ENCODE measurements at places on chromosomes 4 and X.

GRCh38 chrX:27966955-27967354, 14.3 kb downstream of the DCAF8L1 start:
- DNase-seq = no peak

DNA sequence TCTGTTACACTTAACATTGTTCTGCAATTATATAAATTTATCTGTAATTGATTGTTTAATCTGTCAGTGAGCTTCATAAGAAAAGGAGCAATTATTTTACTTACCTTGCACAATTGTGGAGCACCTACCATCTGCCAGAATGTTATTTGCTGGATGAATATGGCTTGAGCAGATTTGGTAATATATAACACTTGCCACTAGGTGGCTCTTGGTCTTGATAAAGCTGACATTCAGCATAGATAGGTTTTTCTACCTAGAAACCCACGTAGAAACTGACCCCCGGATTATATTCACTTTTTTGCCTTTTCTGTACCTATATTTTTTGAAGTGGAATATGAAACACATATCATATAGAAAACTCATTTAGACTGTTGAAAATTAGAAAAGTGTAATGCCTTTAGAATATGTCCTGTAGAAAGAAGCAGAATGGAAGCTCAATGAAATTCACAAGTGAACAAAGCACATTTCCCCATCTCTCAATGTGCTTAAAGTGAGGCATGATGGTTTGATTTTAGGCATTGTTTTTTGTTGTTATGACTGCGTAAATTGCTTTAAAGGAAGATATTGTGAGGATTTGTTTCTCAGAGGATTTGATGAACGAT, 9.5 kb downstream of the RBPJ start:
- DNase-seq = no peak

DNA sequence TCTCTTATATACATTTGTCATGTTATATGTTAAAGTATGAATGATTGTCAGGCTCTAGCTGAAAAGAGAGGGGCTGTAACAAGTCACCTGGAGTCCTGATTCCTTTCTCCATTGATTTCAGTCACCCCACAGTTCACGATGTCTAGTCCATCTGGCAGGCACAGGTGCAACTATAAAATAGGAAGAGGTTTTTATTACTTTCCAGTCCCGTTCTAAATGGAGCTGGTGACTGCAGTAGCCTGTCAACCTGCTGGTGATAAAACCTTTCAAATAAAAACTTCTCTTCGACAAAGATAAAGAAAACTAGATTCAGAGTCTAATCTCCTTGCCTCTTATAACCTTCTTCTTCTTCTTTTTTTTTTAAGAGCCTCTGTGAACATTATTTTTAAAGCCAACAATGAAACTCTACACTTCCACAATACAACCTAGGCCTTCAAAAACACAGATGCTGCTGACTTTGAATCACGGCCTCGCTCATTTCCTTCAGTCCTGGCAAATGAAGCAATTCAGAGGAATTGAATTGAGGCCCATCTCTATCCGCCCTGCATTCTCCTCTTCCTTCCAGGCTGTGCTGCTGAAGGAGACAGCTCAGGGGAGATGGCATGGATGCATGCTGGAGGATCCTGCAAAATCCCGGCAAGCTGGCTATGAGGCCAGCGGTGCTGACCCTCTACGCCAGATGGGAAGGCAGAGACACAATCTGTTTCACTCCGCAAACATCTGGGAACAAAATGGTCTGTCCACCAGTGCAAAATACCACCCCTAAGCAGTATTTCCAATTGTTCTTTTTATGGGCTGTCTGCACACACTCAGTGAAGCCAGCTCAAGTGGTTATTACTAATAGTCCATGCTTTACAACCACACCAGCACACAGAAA, 27.3 kb upstream of the CDKN2AIP start:
- DNase-seq = no peak

GRCh38 chr4:156495836-156496235, 475.8 kb downstream of the PDGFC start:
- no peak for DNase-seq

GRCh38 chrX:46400530-46401443, 144.4 kb downstream of the ZNF674 start:
- DNase-seq = no peak

GRCh38 chrX:48071064-48071985, at the start of gene ZNF630:
Gene ZNF630 (minus strand): TSS chrX:48071640. CDS start chrX:48066886, 4,754 bp downstream.
- no peak for DNase-seq

DNA sequence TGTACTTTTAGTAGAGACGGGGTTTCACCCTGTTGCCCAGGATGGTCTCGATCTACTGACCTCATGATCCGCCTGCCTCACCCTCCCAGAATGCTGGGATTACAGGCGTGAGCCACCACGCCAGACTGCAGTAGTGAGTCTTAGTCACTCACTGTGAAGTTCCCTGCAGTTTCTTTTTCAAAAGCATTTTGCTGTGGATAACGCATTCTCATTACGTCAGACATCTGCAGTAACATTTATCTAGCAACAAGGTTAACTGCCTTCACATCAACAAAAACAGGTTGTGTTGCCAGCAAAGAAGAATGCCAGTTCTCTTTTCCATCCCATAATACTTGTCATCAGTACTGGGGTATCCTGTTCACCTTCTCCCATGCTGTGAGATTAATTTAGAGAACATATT, 164.6 kb downstream of the DHRSX start:
- no peak for DNase-seq

- no peak for DNase-seq
These were observed 17.1 kb upstream of the PCDH10 start for GRCh38 chr4:133131829-133132460.

DNA sequence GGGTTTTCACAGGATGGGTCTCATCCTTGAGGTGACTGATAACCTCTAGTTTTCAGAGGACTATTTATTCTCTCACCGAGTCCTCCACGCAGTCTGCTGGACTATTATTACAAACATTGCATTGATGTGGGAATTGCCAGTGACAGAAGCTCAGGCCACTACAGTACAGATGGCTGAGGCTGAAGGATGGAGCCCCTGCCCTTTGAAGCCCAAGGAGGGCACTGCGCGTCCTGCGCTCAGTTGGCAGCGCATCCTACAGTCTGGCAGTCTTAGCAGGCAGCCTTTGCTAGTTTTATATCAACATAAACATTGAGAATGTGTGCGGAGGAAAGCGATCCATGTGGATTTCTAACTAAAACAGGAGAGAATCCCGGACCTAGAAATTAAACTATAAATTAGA, 1.5 kb upstream of the RELL1 start:
- DNase-seq = no peak

DNA sequence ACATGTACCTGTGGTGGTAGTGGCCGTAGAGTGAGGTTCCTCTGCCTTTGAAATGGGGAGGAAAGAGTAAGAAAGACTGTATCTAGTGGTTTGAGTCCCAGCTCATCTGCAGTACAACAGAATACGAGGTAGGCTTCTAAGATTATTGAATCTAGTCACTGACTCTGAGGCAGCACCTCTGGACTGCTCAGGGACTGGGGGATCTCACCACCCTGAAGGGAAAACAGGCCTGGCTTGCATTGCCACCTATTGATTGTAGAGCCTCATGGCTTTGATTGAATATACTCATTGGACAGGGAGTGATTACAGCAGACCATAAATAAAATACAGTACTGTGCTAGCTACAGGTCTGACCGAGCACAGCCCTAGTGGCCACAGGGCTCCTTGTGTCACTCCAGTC, 50.5 kb downstream of the GPR174 start:
- no peak for DNase-seq

GRCh38 chr4:45030059-45030458, 303.7 kb upstream of the GNPDA2 start:
- no peak for DNase-seq
